ENCODE measurements at places on chromosomes 16 and 17.

DNA sequence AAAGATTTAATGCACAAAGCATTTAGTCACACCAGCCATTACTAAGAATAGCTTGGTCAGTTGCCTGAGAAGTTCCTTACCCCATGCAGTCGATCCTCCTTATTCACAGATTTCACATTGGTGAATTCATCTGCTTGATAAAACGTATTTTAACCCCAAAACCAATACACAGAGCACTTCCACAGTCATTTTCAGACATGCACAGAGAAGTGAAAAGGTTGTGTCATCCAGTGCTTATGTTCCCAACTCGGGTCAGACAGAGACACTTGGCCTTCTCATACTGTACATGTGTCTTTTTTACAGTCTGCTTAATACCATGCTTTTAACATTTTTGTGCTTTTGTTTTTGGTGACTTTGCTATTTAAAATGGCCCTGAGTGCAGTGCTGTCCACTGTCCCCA is 219.7 kb downstream of the SPECC1 start:
- no peak for DNase-seq

- DNase-seq, result no peak
Observed at GRCh38 chr17:37745801-37746426, 1.1 kb upstream of the HNF1B start.

DNA sequence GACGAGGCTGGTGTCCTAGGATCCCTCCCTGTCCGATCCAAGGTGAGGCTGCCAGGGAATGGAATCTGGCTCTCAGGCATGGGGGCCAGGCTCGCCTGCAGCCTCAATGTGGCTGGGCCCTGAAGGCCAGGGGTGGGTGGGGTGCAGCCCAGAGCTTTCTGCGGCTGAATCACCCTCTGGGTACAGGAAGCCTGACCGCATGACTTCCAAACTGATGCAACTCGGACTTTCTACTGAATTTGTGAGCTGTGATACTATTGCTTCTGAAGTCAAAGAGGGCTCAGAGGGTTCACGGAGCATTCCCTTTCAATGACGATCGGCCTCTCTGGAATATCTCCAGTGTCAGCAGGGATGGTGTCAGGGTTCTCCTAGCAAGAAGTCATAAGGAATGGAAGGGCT is 123.7 kb downstream of the METRNL start:
- DNase-seq, result peak; percentile 56

DNA sequence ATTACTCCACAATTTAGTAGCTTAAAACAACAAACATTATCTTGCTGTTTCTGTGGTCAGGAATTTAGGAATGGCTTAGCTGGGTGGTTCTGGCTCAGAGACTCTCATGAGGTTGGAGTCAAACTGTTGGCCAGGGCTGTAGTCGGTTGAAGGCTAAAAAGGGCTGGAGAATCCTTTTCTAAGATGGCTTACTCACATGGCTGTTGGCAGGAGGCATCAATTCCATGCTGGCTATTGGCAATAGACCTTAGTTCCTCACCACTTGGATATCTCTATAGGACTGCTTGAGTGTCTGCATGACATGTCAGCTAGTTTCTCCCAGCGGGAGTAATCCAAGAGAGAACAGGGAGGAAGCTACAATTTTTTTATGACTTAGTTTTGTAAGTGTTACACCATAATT is 6.6 kb upstream of the EFCAB13 start:
- no peak for DNase-seq

DNA sequence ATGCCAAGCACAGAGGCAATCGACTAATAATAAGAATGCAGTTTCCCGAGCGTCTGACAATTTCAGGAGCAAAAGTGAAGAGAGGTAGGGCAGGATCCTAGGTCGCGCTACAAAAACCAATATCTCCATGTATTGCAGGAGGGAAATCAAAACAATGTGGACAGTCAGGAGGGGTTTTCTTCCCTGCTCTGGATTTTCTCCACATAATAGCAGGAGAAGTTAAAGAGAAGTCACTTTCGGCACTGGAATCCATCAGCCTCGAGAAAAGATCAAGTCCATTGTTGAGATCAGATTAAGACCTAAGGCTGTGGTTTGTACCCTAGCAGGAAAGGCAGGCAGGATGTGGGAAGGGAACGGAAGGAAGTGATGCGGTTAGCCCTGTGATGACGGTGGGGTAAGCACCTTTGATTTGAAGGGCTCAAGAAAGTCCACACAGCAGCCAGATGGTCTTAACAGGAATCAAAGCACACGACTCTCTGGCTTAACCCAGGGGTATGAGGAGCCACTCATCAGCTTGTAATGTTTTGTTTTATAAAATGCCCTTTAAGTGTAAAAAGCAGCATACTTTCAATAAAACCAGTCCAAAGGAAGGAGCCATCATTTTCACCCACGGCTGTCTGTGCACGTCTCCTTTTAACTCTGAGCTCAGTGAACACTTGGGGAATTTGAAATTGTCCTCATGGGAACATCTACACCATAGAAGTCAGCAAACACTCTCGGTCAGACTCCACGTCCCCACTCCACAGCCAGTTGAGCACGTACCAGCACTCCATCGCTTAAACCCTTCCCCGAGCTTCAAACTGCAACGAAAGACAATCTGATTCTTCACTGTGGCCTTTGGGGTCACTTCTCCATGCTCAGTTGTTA is 15.8 kb upstream of the AKTIP start:
- no peak for DNase-seq

GRCh38 chr17:40177275-40177874 is at the start of gene RAPGEFL1:
Gene RAPGEFL1 (plus strand): TSS chr17:40177470. CDS start chr17:40177862, 392 bp downstream.
- DNase-seq, result no peak

DNA sequence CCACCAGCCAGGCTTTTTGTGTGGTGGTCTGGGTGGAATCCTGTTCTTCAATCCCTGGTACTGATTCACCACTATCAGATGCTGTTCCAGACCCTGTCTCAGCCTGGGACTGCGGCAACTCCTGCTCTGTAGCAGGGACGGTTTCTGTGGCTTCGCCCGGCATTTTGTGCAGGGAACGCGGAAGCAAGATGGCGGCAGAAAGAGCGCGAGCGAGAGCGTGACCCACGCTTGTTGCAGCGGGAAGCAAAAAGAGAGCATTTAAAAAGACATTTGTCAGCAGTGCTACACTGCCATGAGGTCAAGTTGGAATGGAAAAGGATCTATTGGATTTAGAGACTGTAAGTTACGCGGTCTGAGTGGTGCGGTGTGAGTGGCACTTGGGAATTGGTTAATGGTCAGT is at the start of gene NACA2:
Gene NACA2, minus strand, starts transcription at position 202 of the 400 bp plus-strand sequence. Its CDS starts 39 bp downstream, at position 163.
- DNase-seq, result no peak

DNA sequence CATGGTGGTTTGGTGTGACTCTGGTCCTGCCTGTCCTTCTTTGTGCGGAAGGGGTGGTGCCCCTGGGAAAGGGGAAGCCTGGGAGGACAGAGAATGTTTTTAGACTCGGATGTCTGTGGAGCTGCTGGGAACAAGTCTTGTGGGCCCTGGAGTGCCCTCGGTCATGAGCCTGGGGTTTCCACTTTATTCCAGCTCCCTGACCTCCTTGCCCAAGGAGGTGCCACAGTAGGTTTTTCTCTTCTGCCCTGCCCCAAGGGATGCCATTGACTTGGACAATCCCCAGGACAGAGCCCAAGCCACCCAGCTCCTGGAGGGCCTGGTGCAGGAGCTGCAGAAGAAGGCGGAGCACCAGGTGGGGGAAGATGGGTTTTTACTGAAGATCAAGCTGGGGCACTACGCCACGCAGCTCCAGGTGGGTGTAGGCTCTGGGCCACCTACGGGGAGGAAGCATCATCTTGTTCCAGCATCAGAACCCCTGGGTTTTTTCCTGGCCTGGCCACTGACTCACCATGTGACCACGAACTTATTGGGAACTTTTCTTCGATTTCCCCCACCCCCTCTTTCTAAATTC is 1.4 kb downstream of the STAT5A start:
- no peak for DNase-seq

- no peak for DNase-seq
Observed at GRCh38 chr16:24013864-24014645, 178.3 kb downstream of the PRKCB start.

DNA sequence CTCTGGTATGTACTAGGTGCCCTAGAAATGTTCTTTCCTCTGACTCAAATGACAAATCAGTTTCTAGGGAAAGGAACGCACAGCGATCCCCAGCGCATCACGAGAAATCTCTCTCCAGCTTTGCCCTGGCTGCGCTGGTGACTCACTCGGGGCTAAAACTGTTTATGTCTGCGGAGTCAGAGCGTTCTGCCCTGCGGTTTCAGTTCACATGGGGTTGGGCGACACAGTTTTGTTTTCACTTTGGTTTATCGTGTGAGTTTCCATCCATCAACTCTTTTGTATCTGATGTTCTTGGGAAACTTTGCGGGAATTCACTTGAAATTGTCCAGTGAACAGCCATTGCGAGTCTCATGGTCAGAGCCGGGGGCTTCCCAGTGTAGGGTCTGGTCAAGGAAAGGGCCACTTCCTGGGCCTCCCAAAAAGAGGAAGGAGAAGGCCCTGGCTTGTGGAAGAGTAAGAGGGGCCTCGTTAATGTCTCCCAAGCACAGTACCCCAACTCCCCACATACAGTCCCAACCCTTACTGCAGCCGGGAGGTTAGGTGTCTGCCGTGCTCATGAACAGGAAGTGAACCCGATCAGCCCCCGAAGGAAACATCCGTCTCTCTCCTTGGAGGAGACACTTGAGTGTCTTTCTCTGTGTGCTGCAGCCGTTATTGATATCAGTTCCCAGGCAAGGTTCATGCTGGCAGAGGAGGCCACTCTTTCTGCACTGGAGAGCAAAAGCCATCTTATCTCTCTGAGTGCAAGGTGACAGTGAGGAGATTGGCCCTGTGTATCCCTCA is 643.2 kb downstream of the WWOX start:
- DNase-seq, result no peak

DNA sequence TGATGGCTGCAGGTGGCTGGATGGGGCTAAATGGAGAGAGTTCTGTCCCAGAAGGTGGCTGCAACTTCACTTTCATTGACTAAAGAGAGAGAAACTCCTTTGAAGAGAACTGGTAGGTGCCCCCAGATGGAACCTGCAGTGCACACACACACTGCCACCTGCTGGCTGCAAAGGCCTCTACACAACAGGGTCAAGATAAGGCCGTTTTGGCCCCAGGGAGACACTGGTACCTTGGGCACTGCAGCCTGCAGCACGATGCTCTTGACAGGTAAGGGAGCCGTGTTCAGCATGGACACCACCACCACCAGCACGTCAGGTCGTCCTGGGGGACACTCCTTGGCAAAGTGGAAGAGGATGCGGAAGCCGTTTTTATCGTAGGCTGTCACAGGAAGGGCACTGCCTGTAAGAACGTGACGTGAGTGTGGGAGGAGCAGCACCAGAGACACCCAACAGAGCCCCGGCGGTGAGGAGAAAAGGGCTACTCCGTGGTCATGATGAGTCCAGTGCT is 22.7 kb downstream of the GGA3 start:
- peak; percentile 17 for DNase-seq

DNA sequence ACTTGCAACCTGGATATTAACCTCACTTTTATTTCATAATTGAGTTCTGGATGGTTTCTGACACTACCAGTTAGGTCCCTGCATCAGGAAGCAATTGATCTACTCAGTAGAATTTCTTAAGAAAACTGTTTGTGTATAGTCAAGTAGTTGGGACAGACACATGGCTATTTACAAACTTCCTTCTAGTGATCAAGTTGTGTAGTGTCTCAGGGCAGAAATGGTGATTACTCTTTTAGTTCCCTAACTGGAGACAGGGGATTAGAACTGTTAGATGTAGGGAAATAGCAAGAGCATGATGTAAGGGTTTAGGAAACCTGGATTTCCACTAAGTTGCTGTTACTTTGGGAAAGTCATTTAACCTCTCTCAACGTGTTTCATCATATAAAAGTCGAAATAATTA is 30.4 kb downstream of the TMEM100 start:
- no peak for DNase-seq

DNA sequence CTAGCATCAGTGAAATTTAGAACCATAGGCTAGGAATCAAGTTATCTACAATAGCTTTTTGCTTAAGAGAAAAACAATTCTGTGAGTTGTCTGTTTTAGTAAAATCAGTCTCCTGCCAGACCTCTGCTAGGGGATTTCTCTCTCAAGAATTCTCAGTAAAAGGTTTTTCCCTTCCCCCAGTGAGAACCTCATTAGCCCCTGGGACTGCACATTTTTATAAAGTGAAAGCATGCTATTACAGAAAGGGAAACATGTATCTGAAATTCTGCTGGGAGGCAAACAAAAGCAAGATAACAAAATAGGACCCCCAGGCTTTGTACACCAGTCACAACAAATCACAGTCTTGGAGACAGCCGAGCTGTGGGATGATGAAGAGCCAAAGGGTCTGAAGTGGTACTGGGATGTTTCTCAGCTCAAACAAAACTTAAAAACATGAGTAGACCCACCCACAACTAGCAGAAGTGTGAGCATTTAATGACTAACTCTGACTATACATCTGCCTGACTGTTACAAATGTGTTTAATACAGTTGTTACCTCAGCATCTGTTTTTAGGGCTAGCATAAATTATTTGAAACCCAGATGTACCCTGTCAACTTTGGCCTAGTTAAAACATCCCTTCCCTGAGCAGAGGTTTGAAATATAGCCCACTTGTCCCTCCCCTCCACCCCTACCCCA is 20.0 kb upstream of the GLG1 start:
- DNase-seq, result no peak

DNA sequence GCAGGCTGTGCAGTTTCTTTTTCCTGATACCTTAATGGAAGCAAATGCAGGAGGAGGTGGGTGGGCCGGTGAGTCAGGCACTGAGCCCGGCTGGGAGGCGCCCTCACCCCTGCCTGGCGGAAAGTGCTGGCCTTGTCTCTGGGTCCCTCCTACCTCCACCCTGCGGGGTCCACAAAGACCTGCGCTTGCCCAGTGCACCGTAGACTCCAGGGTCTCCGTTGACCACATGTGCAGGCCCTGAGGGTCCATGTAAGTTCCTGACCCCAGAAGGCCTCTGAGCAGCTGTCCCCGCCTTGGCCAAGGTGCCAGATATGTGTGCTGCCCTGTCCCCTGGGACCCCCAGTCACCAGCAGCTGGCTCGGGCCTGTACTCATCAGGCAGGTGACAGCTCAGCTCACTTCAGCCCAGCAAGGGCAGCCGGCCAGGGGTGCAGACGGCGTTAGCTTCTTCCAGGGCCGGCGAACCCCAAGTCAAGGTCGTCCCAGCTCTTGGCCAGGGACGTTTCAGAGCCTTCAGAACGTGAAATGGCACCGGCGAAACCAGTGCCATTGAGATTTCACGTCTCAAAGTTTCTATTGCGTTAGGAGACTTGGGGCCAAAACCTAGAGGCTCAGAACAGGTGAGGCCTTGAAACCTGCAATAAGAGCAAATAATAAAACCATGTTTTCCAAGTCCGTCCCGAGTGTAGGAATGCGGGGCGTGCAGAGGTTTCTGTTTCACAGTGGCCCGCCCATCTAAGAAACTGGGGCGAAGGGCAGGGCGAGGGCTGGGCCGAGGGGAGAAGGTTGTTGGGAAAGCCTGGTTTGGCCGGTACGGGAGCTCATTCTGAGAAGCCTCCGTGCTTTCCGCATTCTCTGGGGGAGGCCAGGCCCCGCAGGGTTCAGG is 12.1 kb downstream of the METRNL start:
- DNase-seq, result no peak

- DNase-seq, result no peak
Observed at GRCh38 chr17:77741109-77741508, 217.4 kb upstream of the TNRC6C start.

- DNase-seq, result no peak
Observed at GRCh38 chr17:47959825-47960655, 2.4 kb upstream of the PRR15L start.

Measured in fibroblast of skin of left quadriceps (primary cell).